ENCODE measurements at places on chromosomes 16 and 17. TPM values are rescaled to one million over a fixed set of nuclear protein-coding genes. Genes with fewer than 3 reads are reported as not detected.

Gene FZD2
- not detected for total RNA-seq

Gene LGALS9B
- total RNA-seq, result 0.44 TPM

Gene CX3CL1
- total RNA-seq, result not detected

Gene KCNG4
- not detected for total RNA-seq

DNA sequence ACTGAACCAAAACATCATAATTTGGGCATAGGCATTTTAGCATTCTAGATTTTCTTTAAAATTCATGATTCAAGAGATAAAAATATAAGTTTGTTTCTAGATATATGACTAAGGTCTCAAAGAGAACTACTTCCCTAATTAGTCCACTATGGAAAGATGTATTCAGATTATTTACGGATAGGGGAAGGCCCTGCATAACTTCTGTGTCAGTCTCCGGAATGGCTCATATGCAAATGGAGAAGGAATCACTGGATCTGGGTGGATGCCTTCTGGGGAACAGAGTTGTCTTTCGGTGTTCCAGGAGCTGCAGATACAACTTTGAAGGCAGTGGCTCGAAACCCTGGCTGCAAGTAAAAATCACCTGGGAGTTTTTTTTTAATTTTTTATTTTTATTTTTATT lies 17.1 kb upstream of the WFIKKN2 start:
- no peak for DNase-seq
- H3K27me3 ChIP-seq, result peaks cover 20% of the 10 kb centered on the region
- H3K4me1 ChIP-seq, result peaks cover 20% of the 10 kb centered on the region
- no peak overlapping the region for H3K27ac ChIP-seq

DNA sequence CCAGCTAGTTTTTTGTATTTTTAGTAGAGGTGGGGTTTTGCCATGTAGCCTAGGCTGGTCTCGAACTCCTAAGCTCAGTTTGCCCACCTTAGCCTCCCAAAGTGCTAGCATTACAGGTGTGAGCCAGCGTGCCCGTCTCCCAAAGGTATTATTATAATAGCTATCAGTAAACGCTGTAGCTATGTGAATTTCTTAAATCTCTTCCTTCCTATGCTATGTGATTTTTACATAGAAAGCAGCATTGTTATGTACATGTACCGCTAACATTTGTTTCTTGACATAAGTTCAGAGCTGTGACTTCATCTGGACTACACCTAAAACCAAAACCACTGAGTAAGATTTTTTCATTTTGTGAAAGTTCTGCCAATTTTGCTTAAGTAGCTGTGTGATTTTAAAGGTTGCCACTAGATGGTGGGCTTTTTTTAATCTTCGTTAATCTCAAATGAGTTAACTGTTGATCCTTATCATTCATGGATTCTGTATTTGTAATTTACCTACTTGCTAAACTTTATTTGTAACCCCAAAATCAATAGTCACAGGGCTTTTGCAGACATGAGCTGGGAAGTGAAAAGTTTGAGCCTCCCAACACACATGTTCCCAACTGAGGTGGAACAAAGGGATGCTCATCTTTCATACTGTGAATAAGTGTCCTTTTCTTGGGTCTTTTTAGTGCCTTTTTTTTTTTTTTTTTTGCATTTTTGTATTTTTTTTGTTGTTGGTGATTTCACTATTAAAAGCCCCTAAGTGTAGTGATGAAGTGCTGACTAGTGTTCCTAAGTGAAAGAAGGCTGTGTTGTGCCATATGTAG lies 21.9 kb downstream of the PRKAR1A start:
- H3K36me3 ChIP-seq, result peaks cover 47% of the 10 kb centered on the region
- H3K27me3 ChIP-seq, result no peaks in the 10 kb centered on the region
- peaks cover 3% of the 10 kb centered on the region for H3K4me1 ChIP-seq
- H3K4me3 ChIP-seq, result no peak overlapping the region
- no peak for DNase-seq

DNA sequence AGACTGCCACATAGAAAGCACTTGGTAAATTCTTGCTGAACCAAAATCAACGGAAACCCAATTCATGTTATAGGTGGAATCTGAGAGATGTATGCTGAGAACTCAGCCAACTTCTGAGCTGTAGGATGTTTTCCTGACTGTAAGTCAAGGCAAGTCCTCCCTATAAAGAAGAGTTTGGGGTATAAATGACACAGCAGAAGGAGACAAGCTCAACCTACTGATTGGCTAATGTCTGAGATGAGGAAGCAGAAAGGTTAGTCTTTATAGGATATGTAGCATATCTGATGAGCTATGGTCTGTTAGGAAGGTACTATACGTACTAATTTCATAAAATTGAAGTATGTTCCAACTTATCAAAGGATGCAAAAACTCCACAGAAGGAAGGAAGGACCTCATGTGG lies 99.5 kb downstream of the XYLT1 start:
- peaks cover 92% of the 10 kb centered on the region for H3K4me1 ChIP-seq
- H3K4me3 ChIP-seq, result no peak overlapping the region
- peaks cover 58% of the 10 kb centered on the region for H3K36me3 ChIP-seq
- H3K27me3 ChIP-seq, result no peaks in the 10 kb centered on the region
- peak overlapping the region; percentile 99 for H3K27ac ChIP-seq

DNA sequence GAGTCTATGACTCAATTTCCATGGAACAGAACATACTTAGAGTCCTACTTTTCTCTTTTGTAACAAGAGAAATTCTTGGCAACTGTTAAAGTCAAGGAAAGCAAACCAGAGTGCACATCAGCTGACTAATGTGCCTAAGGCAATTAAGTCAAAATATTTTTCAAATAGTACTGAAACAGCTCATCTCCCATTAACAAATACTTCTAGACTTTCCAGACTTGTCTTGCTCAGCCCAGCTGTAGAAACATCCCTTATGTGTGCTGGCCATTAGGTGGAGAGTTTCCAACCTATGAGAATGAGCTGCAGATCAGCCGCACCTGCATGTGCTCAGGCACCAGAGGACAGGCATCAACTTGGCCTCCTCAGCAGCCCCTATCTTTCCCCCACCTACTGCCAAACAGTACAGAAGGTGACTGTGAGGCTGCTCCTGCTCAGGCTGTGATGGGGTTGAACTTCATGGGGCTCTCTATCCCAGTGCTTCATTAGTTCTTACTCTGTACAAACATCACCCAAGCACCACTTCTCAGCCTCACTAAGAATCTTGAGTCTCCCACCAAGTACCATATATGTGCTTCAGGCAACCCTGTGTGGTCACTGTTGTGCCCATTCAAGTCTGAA lies 32.2 kb downstream of the TEX2 start:
- H3K27me3 ChIP-seq, result no peaks in the 10 kb centered on the region
- H3K36me3 ChIP-seq, result no peaks in the 10 kb centered on the region
- no peak for DNase-seq
- no peaks in the 10 kb centered on the region for H3K4me1 ChIP-seq
- H3K27ac ChIP-seq, result no peak overlapping the region

GRCh38 chr17:17078832-17079231 lies 36.6 kb downstream of the MPRIP start:
- H3K27me3 ChIP-seq, result no peaks in the 10 kb centered on the region
- H3K27ac ChIP-seq, result no peak overlapping the region
- H3K36me3 ChIP-seq, result peaks cover 24% of the 10 kb centered on the region
- DNase-seq, result no peak
- peaks cover 19% of the 10 kb centered on the region for H3K4me1 ChIP-seq

GRCh38 chr17:29627951-29628350 lies 5.2 kb upstream of the CORO6 start:
- H3K27me3 ChIP-seq, result no peaks in the 10 kb centered on the region
- DNase-seq, result no peak
- H3K4me3 ChIP-seq, result no peak overlapping the region
- H3K27ac ChIP-seq, result no peak overlapping the region
- H3K36me3 ChIP-seq, result peaks cover 42% of the 10 kb centered on the region

GRCh38 chr17:49000943-49001342 lies 3.8 kb downstream of the IGF2BP1 start:
- peaks cover 91% of the 10 kb centered on the region for H3K27me3 ChIP-seq
- peaks cover 21% of the 10 kb centered on the region for H3K4me1 ChIP-seq
- no peak overlapping the region for H3K27ac ChIP-seq
- DNase-seq, result no peak
- no peak overlapping the region for H3K4me3 ChIP-seq

DNA sequence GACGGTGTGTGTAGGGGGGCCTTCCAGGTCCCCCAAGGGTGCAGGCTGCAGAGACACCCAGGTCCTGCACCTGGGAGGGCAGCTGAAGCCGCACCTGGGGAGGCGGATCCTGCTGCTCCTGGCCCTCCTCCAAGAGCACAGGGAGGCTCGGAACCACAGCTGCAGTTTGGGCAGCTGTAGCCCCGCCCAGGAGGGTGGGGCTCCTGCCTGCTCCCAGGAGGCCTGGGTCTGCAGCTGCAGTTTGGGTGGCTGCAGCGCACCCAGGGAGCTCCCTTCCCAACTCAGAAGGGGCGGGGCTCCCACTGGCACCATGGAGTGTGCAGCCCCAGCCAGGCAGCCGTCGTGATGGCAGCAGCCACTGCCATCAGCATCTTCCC lies 69.4 kb upstream of the NKD1 start:
- H3K4me1 ChIP-seq, result peaks cover 3% of the 10 kb centered on the region
- no peak overlapping the region for H3K27ac ChIP-seq
- H3K27me3 ChIP-seq, result peaks cover 4% of the 10 kb centered on the region
- DNase-seq, result no peak
- no peak overlapping the region for H3K4me3 ChIP-seq
- no peaks in the 10 kb centered on the region for H3K36me3 ChIP-seq

DNA sequence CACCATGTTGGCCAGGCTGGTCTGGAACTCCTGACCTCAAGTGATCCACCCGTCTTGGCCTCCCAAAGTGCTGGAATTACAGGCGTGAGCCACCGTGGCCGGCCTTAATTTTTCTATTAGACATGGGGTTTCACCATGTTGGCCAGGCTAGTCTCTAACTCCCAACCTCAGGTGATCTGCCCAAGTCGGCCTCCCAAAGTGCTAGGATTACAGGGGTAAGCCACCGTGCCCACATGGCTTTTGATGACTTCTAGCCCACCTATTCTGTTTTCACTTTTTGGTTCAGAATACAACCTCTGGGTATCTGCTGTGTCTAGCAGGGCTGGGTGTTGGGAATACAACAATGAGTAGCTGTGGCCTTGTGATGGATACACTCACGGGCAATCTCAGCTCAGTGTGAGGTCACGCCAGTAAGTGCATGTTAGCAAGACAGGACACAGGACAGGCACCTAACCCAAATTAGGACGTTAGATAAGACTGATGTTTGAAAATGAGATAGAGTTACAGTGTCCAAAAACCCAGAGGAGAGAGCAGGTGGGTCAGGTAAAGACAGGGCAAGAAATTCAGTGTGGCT lies 14.1 kb upstream of the YWHAE start:
- no peak overlapping the region for H3K27ac ChIP-seq
- peaks cover 6% of the 10 kb centered on the region for H3K36me3 ChIP-seq
- no peaks in the 10 kb centered on the region for H3K27me3 ChIP-seq
- DNase-seq, result no peak
- no peak overlapping the region for H3K4me3 ChIP-seq

GRCh38 chr17:7019839-7020519 lies 2.9 kb upstream of the BCL6B start:
- H3K4me1 ChIP-seq, result peaks cover 79% of the 10 kb centered on the region
- no peak overlapping the region for H3K4me3 ChIP-seq
- no peak for DNase-seq
- peaks cover 19% of the 10 kb centered on the region for H3K36me3 ChIP-seq

DNA sequence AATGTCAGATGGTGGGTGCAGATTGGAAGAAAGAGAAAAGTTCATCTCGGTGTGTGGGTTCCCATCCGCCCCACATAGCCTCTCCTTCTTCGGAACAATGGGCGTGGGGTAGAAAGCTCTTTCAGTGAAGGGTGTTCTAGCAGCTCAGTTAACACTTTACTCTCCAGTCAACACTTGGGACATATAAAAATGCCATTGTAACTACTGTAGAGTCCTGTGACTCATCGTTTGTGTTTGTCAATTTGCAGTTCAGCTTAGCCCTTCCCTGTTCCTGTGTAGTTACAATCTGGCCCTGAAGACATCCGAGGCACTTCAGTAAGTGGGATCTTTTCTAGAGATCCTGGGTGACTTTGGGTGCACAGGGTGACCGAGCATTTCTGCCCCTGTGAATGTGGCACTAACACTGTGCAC lies 11.5 kb upstream of the CLEC18C start:
- H3K36me3 ChIP-seq, result peaks cover 7% of the 10 kb centered on the region
- no peak overlapping the region for H3K4me3 ChIP-seq
- DNase-seq, result peak; percentile 5
- H3K4me1 ChIP-seq, result peaks cover 5% of the 10 kb centered on the region
- H3K27me3 ChIP-seq, result no peaks in the 10 kb centered on the region

DNA sequence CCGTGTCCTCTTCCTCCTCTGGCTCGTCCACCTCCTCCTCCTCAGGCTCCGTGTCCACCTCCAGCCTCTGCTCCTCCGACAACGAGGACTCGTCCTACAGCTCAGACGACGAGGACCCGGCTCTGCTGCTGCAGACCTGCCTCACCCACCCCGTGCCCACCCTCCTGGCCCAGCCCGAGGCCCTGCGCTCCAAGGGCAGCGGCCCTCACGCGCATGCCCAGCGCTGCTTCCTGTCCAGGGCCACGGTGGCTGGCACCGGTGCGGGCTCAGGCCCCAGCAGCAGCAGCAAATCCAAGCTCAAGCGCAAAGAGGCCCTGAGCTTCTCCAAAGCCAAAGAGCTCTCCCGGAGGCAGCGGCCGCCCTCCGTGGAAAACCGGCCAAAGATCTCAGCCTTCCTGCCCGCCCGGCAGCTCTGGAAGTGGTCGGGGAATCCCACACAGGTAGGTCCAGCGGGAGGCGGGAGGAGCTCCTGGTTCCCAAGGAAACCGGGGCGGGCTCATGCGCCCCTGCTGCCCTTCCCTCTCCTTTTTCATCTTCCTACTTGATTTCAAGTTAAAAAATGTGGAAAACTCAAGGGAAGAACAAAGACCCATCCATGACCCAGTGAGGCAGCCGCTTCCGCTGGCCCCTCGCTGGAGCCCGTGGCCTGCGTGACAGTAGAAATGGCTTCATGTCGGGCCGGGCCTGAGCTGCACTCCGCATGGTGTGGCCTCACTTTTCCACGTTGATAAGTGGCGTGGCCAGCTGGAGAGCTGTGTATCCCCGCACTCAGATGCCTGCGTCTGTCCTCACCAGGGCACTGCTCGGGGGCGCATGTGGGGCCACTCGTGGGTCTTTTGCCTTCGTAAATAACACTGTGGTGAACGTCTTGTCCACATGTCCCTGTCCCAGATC lies 50.7 kb downstream of the ACTG1 start:
- no peak overlapping the region for H3K27ac ChIP-seq
- H3K4me1 ChIP-seq, result no peaks in the 10 kb centered on the region
- H3K27me3 ChIP-seq, result no peaks in the 10 kb centered on the region

- H3K4me1 ChIP-seq, result peaks cover 4% of the 10 kb centered on the region
- H3K27me3 ChIP-seq, result no peaks in the 10 kb centered on the region
- peaks cover 20% of the 10 kb centered on the region for H3K36me3 ChIP-seq
- DNase-seq, result no peak
- no peak overlapping the region for H3K4me3 ChIP-seq
Measured at GRCh38 chr16:85916141-85916890, 17.4 kb downstream of the IRF8 start.

- peaks cover 40% of the 10 kb centered on the region for H3K4me1 ChIP-seq
- H3K27me3 ChIP-seq, result no peaks in the 10 kb centered on the region
Measured at GRCh38 chr16:2428051-2428783, 1.0 kb upstream of the CCNF start.

GRCh38 chr16:23842137-23842600 lies 6.4 kb downstream of the PRKCB start:
- H3K4me3 ChIP-seq, result no peak overlapping the region
- peaks cover 60% of the 10 kb centered on the region for H3K36me3 ChIP-seq
- peaks cover 74% of the 10 kb centered on the region for H3K4me1 ChIP-seq
- peak overlapping the region; percentile 65 for H3K27ac ChIP-seq
- no peak for DNase-seq
- no peaks in the 10 kb centered on the region for H3K27me3 ChIP-seq

- no peaks in the 10 kb centered on the region for H3K27me3 ChIP-seq
- no peak overlapping the region for H3K27ac ChIP-seq
- peaks cover 30% of the 10 kb centered on the region for H3K4me1 ChIP-seq
- H3K4me3 ChIP-seq, result no peak overlapping the region
- peaks cover 11% of the 10 kb centered on the region for H3K36me3 ChIP-seq
Measured at GRCh38 chr16:4700997-4701743, 7.8 kb downstream of the NUDT16L1 start.

- no peak for DNase-seq
- H3K4me1 ChIP-seq, result peaks cover 2% of the 10 kb centered on the region
- no peak overlapping the region for H3K4me3 ChIP-seq
- H3K27ac ChIP-seq, result no peak overlapping the region
Measured at GRCh38 chr17:17506893-17507464, 10.8 kb upstream of the RASD1 start.

Data from activated CD4-positive, alpha-beta T cell treated with anti-CD3 and anti-CD28 coated beads, Interleukin-2, amount 10 ng/mL, durations not matched to agents 7 days and 5 days (primary cell).